ENCODE measurements at places on chromosomes 3 and 15.

DNA sequence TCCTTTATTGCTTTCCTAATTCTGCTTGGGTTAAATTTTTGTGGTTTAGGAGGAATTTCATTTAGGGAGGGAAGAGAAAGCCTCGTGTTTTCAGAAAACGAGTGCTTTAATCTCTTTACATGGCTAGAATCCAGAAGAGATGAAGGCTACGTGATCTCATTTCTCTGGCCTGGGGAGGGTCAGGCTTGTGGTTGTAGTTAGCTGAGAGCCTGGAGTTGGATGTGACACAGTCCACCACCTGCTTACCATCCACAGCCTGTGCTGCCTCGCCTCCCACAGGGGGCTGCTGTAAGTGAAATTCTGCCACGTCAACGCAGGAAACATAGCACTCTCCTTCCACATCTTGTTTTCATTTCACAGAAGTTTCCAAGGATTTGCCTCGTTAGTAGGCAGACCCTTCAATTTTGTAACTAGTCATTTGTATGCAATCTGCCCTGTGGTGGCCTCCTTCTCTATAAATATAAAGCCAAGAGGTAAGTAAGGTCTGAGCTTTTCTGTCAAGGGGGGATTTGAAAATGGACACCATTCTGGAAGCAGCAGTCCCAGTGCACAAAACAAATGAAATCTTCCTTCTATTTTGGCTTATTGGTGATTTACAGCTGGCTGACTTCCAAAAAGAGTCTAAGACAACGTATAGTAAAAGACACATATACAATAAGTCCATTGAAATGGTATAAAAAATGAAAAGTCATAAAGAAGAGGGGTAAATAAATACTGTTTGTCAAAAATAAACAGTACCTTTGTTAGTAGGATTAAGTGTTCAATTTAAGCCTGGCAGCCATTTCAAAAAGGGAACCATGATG is 3.4 kb downstream of the GXYLT2 start:
- peaks cover 6% of the 10 kb centered on the region for H3K36me3 ChIP-seq
- H3K27ac ChIP-seq: no peak overlapping the region
- peaks cover 80% of the 10 kb centered on the region for H3K27me3 ChIP-seq
- H3K4me3 ChIP-seq: no peak overlapping the region
- peaks cover 9% of the 10 kb centered on the region for H3K4me1 ChIP-seq
- no peak for DNase-seq

DNA sequence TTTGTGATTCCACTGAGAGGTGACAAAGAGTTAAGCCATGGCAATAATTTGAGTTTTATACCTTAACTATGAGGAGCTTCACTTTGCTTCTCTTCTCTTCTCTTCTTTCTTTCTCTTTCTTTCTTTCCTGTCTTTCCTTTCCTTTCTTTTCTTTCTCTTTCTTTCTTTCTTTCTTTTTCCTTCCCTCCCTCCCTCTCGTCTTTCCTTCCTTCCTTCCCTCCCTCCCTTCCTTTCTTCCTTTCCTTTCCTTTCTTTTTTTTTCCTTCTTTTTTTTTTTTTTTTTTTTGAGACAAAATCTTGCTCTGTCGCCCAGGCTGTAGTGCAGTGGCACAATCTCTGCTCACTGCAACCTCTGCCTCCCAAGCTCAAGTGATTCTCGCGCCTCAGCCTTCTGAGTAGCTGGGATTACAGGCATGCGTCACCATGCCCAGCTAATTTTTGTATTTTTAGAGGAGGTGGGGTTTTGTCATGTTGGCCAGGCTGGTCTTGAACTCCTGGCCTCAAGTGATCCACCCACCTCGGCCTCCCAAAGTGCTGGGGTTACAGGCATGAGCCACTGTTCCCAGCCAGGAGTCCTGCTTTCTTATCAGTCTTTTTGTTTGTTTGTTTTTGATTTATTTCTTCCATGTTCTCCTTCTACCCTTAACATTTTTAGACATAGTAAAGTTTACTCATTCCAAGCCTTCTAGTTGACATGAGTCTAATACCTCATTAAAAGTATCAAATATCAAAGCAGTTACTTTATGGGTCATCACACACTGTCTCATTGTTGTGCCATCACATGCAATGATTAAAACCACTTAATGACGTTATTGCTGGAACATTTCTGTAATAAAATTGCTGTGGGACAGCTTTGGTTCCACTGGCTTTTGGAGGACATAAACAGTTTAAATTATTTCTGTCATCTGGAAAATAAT is 29.9 kb downstream of the SLC49A4 start:
- H3K27me3 ChIP-seq: no peaks in the 10 kb centered on the region
- no peak overlapping the region for H3K27ac ChIP-seq
- no peak for DNase-seq
- H3K4me3 ChIP-seq: no peak overlapping the region
- peaks cover 4% of the 10 kb centered on the region for H3K4me1 ChIP-seq

DNA sequence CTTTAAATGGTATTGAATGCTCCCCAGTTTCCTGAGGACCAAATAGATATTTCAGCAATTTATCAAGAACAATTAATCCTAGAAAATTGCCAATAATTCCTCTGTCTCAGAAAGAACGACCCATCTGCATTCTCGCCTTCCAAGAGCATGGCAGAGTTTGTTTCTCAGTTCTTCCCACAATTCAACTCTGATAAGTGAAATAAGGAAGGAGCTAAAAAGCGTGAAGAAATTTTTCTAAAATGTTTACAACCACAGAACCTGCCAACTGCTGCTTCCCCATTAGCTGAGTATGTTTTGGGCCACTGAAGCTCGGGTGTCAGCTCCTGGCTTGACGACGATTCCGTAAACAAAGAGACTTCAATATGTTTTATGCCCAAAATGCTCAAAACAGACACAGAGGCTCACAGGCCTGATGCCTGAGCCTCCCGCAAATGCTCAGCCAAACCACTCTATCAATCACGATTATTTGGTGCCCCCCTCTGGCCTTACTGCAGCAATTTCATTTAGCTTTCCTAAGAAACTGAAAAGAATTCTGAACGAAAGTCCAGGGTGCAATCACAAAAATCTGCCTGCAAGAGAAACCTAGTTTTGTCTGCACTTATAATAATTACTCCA is 259.2 kb upstream of the CCDC54 start:
- no peak for DNase-seq
- no peak overlapping the region for H3K27ac ChIP-seq
- H3K4me3 ChIP-seq: no peak overlapping the region
- H3K4me1 ChIP-seq: no peaks in the 10 kb centered on the region

DNA sequence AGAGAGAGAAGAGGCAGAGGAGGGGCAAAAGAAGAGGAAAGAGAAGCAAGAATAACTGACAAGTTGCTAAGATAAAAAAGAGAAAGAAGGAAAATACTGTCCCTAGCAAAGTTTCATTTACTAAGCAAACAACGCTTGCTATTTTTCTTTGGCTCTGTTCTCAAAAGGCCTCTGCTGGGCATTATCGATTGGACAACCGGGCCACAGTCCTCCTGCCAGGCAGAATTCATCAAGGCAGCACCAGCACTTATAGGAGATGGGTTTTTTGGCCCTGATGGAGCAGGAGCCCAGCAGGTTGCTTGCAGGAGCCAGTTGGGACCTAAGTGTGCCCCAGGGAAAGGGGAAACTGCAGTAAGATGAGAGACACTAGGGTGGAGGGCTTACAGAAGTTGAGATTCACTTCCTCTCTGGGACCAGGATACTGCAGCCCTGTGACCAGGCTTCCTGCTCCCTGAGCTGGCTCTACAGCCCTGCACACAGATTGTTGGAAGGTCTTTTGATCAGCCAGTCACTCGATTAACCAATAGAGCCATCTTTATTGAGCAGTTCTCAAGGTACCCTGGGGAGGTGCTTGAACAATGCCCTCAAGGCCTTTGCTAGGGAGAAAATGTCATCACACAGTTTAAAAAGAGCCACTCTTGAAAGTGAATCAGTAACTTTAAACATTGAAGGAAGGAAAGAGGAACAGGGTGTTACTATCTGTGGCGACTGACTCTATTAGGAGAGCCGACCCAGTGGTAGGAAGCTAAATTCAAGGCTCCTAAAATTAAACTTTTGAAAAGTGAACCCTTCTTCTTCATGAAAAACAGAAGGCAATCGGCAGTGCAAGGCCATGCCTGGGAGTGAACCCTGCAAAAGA is 28.8 kb upstream of the GLCE start:
- H3K27me3 ChIP-seq: peaks cover 12% of the 10 kb centered on the region
- H3K27ac ChIP-seq: no peak overlapping the region
- no peak for DNase-seq
- H3K4me3 ChIP-seq: peak overlapping the region; percentile 41
- no peaks in the 10 kb centered on the region for H3K36me3 ChIP-seq

GRCh38 chr15:63559753-63560152 is 37.4 kb upstream of the FBXL22 start:
- H3K36me3 ChIP-seq: peaks cover 8% of the 10 kb centered on the region
- no peak for DNase-seq
- H3K27me3 ChIP-seq: no peaks in the 10 kb centered on the region

DNA sequence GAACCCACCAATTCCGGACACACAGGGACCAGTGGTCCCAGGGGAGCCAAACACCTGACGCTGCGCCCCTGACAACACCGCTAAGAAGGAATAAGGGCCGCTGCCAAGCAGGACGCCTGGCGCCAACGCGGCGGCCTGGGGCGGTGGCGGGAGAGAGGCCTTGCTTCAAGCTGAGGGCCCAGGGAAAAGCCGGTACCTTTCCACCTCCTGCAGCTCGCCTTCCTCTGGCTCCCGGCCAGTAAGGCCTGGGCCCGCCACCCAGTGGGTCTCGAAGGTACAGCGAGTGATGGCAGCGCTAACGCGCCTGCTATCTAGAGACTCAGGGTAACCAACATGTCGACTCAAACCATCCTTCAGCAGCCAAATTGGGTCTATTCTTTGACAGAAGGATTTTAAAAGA is 1074.1 kb downstream of the SI start:
- peaks cover 2% of the 10 kb centered on the region for H3K36me3 ChIP-seq
- H3K4me3 ChIP-seq: no peak overlapping the region
- H3K4me1 ChIP-seq: no peaks in the 10 kb centered on the region
- no peaks in the 10 kb centered on the region for H3K27me3 ChIP-seq
- no peak for DNase-seq

DNA sequence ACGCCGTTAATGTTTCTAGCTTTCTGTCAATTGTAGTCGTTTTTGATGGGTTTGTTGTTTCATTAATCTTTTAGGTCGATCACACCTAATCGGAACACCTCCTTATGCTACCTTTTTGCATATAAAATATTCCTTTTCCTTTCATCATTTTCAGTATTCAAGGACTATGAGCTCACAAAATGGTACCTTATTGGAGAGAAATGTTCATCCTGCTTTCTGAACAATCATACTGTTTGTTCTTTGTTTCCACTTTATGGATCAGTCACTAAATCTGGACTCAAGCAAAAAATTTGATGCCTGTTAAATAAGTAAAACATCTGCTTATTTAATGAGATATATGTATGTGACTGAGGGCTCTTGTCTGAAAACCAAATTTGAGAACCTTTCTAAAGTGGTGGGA is 1.1 kb downstream of the KIF15 start:
- DNase-seq: no peak
- peak overlapping the region; percentile 89 for H3K27ac ChIP-seq
- peaks cover 17% of the 10 kb centered on the region for H3K4me1 ChIP-seq
- H3K36me3 ChIP-seq: peaks cover 3% of the 10 kb centered on the region
- no peaks in the 10 kb centered on the region for H3K27me3 ChIP-seq

DNA sequence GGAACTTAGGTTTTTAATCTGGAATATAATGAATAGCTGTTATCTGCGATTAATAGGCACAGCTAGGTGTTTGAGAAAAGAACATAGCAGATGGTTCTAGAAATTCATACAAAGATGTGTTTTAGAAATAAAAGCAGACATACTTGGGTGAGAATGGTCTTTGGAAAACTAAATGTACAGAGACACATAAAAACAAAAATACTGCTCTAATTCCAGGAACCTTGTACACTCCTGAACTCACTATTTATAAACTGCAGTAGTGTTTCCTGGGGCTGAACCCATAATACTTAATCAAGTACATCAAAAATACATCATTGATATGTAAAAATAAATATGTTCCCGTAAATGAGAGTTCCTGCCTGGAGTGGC is 105.5 kb downstream of the OXNAD1 start:
- H3K27me3 ChIP-seq: no peaks in the 10 kb centered on the region
- H3K4me1 ChIP-seq: peaks cover 43% of the 10 kb centered on the region
- peaks cover 4% of the 10 kb centered on the region for H3K36me3 ChIP-seq

GRCh38 chr3:195537995-195538394 is 5.1 kb downstream of the PPP1R2 start:
- peaks cover 3% of the 10 kb centered on the region for H3K36me3 ChIP-seq
- no peaks in the 10 kb centered on the region for H3K27me3 ChIP-seq
- peak overlapping the region; percentile 98 for H3K27ac ChIP-seq
- DNase-seq: no peak

DNA sequence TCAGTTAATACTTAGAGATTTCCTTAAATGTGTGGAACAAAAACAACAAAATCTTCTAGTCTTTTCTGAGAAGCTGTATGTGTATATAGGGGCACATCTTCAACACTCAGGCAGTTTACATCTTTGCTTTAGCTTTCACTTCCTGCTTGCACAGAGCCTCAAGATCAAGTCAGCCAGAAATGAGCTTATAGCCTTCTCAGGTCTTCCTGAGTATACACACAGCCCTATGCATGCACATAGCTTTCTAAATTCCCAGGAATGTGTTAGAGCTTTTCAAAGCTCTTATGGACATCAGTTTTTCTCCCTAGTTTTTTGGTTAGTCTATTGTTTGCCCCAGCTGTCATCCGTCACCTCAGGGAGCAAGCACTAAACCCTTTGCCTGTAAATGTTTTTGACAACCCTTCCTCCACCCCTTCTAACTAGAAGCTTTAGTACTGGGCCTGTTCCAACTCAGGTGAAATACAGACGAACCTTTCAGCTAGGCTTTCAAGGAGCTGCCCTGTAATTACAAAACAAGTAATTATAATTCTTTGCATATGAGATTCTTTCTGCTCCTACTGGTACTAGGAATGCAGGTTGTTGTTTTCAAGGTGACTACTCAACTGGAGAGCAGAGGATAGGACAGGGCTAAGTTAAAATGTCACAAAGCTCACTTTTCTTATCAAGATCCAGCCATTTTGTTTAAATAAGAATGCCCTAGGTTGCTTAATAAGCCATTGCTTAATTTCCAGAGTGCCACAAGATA is 22.6 kb upstream of the MTMR10 start:
- H3K36me3 ChIP-seq: no peaks in the 10 kb centered on the region
- no peak for DNase-seq
- H3K27ac ChIP-seq: no peak overlapping the region
- H3K27me3 ChIP-seq: no peaks in the 10 kb centered on the region
- H3K4me1 ChIP-seq: no peaks in the 10 kb centered on the region

GRCh38 chr15:80694611-80695098 is 455 bp upstream of the ABHD17C start:
- peaks cover 20% of the 10 kb centered on the region for H3K4me1 ChIP-seq
- H3K27ac ChIP-seq: peak overlapping the region; percentile 72
- peak; percentile 12 for DNase-seq
- H3K4me3 ChIP-seq: peak overlapping the region; percentile 93

All from T-helper 17 cell (primary cell).